ENCODE measurements at places on chromosomes 6 and 20.

GRCh38 chr20:5080384-5080877, 39.3 kb downstream of the PCNA start:
- no peak for DNase-seq

DNA sequence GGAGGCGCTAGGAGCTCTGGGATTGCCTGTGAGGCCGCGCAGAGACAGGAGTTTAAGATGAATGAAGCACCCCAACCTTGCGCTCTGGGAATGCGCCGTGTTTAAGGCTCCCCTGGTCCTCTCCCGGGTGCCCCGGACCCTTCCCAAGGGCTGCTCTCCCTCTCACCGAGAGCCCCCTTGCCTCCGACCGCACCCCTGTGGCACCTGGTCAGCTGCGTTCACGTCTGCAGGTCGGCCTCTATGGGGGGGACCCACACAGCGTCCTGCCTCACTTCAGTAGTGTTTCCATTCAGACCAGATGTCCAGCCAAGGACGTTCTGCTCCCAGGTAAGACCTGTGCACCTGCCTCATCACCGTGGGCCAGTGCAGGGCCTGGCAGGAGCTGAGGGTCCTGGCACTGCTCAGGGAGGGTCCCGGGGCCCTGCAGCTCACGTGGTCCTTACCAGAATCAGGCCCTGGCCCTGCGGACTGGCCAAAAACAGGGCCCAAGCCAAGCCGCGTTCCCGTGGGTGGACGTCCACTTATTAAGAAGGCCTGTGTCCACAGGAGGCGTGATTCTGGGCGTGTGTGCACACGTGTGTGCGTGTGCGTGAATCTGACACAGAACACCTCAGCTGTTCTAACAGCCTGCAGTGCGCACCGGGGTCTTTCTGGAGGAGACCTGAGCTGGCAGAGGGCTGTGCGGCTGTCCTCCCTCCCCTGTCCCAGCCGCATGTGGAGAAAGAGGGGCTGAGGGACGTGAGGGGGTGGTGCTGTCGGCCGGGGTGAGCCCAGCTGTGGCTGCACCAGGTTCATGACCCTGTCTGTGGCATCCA, 79.9 kb upstream of the BHLHE23 start:
- no peak for DNase-seq

GRCh38 chr6:97240222-97240621, 42.8 kb downstream of the MMS22L start:
- DNase-seq, result peak; percentile 63

- no peak for DNase-seq
These were observed 443.7 kb downstream of the GJA1 start for GRCh38 chr6:121879149-121879548.

- DNase-seq, result no peak
These were observed 2.3 kb upstream of the MAS1L start for GRCh38 chr6:29490055-29490454.

GRCh38 chr6:70396796-70397729, 16.2 kb upstream of the FAM135A start:
- DNase-seq, result peak; percentile 26

Measured in RWPE1 (cell line).